ENCODE measurements at places on chromosomes 7 and 10. TPM values are rescaled to one million over a fixed set of nuclear protein-coding genes. Genes with fewer than 3 reads are reported as not detected.

FBXO24 gene
- 0.43 TPM for total RNA-seq

ANK3 gene
- 5.8 TPM for total RNA-seq

UTF1 gene
- not detected for total RNA-seq

DNA sequence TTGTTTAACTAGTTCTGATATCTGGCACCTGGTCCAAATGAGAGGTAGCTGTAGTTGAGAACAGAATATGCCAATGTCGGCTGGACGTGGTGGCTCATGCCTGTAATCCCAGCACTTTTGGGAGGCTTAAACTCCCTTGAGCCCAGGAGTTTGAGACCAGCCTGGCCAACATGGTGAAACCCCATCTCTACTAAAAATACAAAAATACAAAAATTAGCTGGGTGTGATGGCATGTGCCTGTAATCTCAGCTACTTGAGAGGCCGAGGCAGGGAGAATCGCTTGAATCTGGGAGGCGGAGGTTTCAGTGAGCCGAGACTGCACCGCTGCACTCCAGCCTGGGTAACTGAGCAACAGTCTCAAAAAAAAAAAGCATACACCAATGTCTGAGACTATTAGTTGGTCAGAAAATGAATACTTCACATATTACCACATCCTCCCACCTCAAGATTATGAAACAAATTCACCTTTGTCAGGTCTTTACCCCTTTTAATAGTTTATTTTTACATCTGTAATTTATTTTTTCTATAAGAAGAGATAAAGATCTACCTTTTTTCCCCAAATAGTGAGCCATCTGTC is 38.8 kb downstream of the EPC1 start:
- no peak for DNase-seq

- no peak for DNase-seq
These were observed 4.1 kb downstream of the NUDT1 start for GRCh38 chr7:2245883-2246675.

DNA sequence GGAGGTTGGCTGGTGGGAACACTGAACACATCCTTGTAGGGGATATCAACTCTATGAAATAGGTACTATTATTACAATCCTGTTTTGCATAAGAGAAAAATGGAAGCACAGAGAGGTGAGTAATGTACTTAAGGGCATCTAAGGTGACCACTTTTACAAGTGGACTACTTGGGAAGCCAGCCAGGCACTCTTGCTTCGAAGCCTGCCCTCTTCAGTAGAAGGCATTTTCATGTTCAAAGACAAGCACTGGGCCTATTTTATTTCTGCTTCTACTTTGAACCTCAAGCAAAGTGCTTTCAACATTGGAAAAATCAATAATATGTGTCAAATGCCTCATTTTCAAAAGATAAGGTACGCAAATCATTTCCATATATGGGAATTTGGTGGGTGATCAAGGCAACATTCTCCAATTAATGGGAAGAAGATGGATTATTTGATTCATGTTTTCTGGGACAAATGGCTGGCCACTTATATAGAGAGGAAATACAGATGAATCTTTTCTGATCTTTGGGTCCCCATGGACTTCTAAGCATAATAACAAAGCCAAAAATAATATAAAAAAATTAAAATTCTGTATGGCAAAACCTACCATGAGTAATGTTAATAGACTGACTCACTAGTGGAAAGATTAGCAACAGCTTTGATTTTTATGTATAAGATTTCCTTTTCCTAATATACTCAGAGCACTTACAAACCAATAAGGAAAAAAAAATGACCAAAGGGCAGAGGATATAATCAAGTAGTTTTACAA is 270.2 kb downstream of the FRMD4A start:
- no peak for DNase-seq
